ENCODE measurements at places on chromosomes 1 and 21.
A peak's percentile ranks its signal among the peaks of the same experiment; 100 is the strongest.

- no peak for DNase-seq
These were observed 709 bp downstream of the PRELP start for GRCh38 chr1:203476216-203476814.

- DNase-seq: no peak
These were observed 256.9 kb upstream of the DUSP10 start for GRCh38 chr1:221998781-221999180.

- peak; percentile 11 for DNase-seq
These were observed 43.0 kb downstream of the NPHP4 start for GRCh38 chr1:5949085-5949760.

GRCh38 chr1:201112173-201112731 lies at the start of gene CACNA1S:
TSS of gene CACNA1S (minus strand) at chr1:201112426. CDS start at chr1:201112339, 87 bp downstream.
- peak; percentile 73 for DNase-seq

- DNase-seq: no peak
These were observed 39.3 kb upstream of the EYA3 start for GRCh38 chr1:28127617-28128257.

DNA sequence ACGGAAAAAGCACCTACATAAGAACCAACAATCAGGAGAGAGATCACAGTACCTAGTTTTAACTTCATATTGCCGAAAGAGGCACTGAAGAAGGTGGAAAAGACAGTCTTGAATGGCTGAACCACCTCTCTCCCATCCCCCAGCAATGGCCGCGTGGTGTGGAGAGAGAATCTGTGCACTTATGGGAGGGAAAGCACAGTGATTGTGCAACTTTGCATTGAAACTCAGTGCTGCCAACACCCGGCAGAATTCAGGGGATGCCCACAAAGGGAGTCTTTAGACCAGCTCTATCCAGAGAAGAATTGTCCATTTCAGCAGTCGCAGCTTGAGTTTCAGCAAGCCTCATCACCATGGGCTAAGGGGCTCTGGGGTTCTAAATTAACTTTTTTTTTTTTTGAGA lies 186.3 kb upstream of the USP25 start:
- DNase-seq: no peak

DNA sequence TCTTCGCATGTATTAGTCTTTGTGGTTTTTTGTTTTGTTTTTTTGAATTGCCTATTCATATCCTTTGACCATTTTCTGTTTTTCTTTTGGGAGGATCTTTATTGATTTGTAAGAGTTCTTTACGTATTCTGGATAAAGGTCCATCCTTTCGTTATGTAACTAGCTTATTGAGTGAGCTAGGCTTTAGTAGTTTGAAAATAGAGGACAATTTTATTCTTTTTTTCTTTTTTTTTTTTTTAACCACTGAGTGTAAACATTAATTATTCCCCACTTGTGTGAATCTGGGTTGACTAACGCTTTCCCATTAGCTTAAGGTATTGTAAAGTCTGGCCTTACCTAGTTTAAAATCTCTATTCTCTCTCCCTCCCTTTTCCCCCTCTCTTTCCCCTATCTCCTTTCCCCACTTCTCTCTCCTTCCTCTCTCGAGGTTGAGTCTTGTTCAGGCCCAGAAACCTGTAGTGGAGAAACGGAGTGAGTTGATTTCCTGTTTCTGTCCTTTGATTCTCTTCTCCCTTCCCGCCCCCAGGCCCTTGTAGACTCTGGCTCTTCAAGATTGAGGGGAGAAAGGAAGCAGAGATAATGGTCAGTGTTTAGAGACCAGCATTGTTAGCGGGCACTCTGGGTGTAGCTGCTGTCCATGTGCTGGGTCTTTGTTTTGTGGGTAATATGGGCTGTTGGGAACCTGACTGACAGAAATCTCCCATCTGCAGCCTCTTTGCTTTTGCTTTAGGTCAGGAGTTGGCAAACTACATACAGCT lies 1.5 kb downstream of the MORC3 start:
- peak; percentile 68 for DNase-seq

- DNase-seq: no peak
These were observed 23.2 kb downstream of the CACNA1S start for GRCh38 chr1:201088901-201089525.

DNA sequence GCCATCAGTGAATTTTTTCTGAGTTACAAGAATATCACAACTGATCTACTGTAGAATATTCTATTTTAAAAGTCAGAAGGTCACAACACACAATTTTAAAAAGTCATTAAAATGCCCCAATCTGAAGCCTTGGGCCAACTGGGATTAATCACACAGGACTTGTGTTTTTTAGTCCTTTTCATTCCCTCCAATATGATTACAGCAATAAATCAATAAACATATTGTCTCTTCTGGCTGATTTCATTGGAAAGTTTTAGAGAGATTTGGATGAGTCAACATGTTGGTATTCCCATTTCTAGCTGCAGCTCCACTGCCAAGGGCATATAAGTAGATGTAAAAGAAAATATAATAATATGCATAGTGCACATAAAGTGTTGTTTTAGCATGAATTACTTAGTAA lies 85.8 kb downstream of the NIBAN1 start:
- DNase-seq: no peak

GRCh38 chr1:232610192-232610901 lies 19.6 kb downstream of the SIPA1L2 start:
- no peak for DNase-seq

DNA sequence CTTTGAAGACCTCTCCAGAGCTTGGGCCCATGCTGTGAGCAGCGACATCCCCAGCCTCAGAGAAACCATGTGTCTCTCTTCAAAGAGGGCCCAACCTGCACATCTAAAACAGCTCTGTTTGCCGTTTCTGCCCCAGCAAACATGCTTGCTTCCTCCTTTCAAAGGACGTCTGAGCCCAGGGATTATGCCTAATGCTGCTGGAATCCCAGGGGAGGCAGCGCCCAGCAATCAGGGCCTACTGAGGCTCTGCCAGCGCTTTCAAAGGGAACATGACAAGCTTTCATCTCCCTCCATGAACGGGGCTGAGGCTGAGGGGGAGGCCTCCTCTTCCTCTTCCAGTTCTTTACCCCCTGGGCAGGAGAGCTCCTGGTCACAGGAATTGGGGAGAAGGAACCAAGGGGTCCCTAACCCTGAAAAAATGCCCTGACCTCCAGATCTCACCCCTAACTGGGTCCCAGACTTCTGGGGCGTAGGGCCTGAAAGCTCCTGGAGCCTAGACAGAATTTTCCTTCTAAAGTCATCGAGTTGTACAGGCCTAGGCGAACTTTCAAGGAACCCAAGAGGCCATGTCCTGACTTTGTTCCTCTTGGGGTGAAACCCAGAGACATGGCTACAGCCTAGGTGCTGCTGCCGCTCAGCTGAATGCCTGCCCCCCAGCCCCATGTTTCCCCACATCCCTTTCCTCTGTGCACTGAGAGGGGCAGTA lies 13.4 kb upstream of the ASCL5 start:
- DNase-seq: no peak

GRCh38 chr1:165114022-165114888 lies 242.3 kb downstream of the LMX1A start:
- peak; percentile 42 for DNase-seq

DNA sequence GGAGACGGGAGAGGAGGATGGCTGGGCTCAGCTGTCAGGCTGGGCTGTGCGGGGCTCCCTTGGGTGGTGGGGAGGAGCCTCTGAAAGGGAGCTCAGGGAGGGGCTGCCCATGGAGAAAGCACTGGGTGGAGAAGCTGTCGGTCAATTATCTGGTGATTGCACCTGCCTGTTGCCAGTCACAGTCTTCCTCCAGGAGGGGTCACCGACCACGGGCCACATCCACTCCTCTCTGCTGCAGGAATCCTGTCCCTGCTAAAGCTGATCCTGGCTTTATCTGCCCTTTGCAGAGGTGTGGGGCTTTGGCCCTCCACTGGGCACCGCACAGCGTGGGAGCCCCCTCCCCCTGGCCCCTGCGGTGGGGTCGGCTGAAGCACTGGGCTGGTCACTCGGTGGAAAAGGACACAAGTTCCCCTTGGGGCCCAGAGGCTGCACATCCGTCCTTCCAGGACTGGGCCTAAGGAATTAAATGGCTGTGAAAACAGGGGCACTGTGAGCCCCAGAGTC lies 21.8 kb upstream of the COL18A1 start:
- DNase-seq: peak; percentile 22

- no peak for DNase-seq
These were observed 30.5 kb upstream of the FASLG start for GRCh38 chr1:172628401-172628800.

- DNase-seq: no peak
These were observed 400.5 kb downstream of the MATN1 start for GRCh38 chr1:30322859-30323257.

GRCh38 chr1:15042866-15043265 lies 110.7 kb upstream of the TMEM51 start:
- DNase-seq: no peak

DNA sequence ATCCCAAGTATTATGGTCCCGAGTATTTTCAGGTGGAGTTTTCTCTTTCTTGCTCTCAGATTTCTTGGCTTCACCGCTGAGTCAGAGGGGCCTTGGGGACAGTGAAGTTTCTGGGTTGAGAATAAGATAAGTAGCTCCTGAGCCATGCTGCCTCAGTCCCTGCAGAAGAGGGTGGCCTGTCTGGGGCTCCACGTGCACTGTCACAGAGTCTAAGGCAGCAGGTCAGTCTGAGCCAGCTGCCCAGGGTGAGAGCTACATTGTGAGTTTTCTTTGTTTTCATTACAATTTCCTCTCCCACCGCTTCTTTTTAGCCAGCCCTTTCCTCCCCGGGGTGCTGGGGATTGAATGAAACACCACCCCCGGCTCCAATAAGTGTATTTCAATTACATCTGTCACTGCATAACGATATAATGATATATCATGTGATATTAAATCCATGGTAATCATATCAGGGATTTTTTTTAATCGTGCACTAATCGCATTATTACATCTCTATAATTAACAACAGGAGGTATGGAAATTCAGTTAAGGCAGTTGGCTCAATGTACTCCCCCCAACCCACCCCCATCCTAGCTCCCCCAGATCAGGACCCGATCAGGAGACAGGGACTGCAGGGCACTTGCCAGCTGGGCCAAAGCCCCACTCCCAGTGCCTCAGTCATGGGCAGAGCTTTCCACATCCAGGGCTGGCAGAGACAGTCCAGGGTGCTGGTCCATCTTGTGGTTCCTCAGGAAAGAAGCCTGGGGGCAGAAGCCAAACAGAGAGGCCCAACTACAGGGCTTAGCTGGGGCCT lies 43.7 kb downstream of the DMAP1 start:
- no peak for DNase-seq

DNA sequence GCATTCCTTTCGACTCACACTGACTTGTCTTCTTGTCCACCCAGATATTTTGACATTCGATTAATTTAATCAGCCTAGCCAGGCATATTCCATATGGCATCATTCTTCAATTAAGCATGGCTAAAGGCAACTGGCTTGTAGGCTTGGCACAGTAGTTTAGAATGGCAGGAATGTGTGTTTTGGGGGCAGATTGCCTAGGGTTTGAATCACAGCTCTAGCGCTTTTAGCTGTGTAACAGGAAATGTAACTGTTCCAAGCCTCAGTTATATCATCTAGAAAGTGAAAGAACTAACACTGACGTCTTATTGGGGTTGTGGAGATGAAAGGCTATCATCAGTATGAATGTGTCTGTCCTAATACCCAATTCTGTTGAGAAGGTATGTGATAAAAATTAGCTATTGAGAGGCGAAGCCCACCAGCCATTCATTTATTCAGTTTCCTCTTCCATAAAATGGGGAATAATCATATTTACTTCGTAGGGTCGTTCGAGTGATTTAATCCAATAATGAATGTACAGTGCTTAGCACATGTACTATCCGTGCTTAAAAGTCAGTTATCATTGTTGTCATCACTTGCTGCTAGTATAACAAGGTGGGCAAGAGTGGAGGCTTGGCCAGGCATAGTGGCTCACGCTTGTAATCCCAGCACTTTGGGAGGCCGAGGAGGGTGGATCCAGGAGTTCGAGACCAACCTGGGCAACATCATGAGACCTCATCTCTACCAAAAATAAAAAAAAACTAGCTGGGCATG lies 41.6 kb upstream of the GRHL3 start:
- DNase-seq: no peak

DNA sequence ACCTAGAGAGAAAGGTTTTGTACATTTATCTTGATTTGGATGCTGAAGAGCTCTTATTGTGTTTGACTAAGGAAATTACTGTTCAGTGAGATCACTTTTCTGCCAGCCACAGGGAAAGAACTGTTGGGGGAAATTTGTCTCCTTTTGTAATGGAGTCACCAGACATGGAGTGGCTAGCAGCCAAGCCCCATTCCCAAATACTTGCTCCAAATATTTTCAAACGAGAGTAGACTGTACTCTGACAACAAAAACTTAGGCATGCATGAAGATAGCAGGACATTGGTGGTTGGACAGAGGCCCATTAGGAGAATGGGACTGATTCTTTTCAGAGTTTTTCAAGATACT lies 21.1 kb downstream of the IPO9 start:
- DNase-seq: no peak

GRCh38 chr1:214843281-214843680 lies 239.3 kb upstream of the KCNK2 start:
- DNase-seq: no peak

- no peak for DNase-seq
These were observed 301.9 kb downstream of the NPHP4 start for GRCh38 chr1:5690291-5690690.

DNA sequence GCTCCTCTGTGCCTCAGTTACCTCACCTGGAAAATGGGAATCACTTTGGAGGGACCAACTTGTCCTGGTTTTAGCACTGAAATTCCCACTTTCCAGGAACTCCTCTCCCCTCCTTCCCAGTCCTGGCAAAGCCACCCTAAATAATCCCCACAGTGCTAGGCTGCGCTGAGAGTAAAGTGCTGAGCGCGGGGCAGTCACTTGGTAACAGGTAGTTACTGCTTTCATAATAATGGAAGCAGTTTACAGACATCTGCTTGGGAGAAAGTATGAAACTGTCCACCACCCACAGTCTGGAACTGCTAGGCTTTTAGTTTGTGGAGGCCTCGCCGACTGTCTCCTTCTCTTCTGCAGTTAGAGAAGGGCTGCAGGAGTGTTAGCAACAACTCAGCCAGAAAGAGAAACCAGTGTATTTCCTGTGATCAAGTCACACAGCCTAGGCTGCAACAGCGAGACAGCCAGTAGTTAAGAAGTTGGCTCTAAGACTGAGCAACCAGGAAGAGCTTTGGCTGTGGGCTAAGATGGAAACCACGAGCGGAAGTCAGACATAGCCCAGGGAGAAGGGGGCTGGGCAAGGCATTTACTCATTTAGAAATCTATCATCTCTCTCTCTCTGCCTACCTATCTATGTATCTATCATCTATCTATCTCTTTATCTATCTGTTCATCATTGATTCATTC lies 30.8 kb upstream of the ABCG1 start:
- DNase-seq: peak; percentile 76

- no peak for DNase-seq
These were observed 47.0 kb downstream of the KIF26B start for GRCh38 chr1:245201827-245202226.

GRCh38 chr21:34617753-34618339 lies 2.9 kb upstream of the RCAN1 start:
- no peak for DNase-seq

DNA sequence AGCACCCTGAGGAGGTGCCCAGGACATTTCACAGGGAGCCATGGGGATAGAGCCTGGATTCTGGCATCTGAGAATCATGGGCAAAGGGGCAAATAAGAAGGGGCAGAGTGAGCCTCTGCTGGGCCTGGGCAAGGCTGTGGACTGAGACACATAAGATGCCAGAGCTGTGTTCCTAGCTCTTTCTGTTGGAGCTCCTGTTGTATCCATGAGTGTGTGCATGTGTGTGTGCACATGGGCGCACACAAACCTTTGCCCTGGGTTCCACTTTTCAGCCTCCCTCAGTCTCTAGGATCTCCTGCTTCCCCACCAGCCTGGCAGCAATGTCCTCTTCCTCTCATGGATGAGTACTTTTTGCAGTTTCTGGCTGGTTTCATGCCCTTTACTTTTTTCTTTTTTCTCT lies 44.0 kb downstream of the ATF3 start:
- no peak for DNase-seq
